Stimulated activated CD4-positive, alpha-beta T cell treated with anti-CD3 and anti-CD28 coated beads, TNF-alpha, amount 100 ng/mL, for 4 hours (primary cell): ENCODE measurements at places on chromosomes 16 and 17.

GRCh38 chr17:3040882-3041281 is 22.5 kb downstream of the OR1D5 start:
- no peak for DNase-seq

DNA sequence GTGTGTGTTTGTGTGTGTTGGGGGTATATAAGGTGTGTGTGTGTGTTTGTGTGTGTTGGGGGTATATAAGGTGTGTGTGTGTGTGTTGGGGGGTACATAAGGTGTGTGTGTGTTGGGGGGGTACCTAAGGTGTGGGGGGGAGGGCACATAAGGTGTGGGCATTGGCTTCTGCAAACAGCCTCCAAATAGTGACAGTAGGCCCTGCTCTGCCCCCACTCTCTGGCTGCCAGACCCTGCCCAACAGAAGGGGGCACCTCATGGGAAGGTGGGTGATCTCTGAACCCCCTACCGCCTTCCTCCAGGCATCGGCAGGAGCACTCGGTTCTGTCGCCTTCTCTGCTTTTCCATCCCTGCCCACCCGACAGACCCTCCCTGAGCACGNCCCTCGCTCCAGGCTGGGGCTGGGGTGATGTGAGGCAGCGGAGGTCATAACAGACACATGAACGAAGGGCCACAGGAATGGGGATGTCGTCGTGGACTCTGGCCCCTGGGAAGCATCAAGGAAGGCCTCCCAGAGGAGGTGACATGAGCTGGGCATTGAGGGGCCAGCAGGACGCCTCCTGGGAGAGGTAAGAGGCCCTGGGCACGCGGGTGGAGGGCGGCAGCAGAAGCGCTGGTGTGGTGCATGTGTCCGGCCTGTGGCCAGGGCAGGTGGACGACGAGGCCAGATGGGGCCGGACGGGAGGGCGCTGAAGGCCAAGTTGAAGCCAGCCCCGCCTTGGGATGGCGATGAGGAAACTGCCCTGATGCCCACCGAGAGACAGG is 136.6 kb upstream of the RPH3AL start:
- DNase-seq, result no peak

DNA sequence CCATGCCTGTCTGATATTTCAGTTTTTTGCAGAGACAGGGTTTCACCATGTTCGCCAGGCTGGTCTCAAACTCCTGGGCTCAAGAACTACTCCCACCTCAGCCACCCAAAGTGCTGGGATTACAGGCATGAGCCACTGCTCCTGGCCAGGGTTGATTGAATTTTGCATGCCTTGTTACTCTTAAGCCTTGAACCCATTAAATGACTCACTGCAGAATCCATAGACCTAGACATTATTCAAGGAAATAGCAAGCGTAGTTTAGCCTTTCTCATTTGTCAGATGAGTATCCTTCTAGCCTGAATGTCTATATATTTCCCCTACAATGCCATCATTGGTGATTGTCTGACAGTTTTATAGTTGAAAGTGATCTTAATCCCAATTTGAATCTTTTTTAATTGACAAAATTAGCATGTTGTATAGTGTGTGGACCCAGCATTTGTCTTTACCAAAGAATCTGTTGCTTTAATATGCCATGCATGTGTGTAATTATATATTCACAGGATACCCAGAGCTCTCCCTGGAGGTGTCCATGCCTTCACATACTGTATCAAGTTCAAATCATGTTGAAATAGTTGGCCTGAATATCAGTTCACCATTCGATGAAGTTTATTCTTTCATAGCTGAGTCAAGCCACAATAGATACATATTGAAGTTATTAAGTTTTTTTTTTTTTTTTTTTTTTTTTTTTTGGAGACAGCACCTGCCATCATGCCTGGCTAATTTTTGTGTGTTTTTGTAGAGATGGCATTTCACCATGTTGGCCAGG is 321.0 kb downstream of the CPPED1 start:
- no peak for DNase-seq

- no peak for DNase-seq
Measured at GRCh38 chr16:58280146-58280845, 14.5 kb downstream of the PRSS54 start.

- no peak for DNase-seq
Measured at GRCh38 chr16:10013364-10013763, 168.9 kb downstream of the GRIN2A start.

- no peak for DNase-seq
Measured at GRCh38 chr16:72021043-72021442, 12.5 kb downstream of the DHODH start.

DNA sequence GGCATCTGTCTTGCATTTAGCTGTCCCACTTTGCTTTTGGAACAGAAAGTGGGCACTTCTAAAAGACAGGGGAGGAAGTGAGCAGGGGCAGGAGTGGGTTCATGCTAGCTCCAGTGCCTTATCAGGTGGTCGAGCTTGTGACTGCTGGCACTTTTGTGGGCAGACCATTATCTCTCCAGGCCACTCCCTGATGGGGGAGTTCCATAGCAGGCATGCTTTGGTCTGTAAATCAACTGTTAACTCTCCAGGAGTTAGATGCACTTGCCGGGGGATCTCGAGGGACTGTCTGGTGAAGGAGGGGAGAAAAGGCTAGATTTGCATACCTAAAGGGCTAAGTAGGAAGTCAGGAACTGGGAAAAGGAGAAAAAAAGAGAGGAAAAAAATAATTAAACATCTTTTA is 9.3 kb upstream of the CARD14 start:
- no peak for DNase-seq

- DNase-seq, result no peak
Measured at GRCh38 chr17:9845306-9845705, 19.6 kb downstream of the GLP2R start.

DNA sequence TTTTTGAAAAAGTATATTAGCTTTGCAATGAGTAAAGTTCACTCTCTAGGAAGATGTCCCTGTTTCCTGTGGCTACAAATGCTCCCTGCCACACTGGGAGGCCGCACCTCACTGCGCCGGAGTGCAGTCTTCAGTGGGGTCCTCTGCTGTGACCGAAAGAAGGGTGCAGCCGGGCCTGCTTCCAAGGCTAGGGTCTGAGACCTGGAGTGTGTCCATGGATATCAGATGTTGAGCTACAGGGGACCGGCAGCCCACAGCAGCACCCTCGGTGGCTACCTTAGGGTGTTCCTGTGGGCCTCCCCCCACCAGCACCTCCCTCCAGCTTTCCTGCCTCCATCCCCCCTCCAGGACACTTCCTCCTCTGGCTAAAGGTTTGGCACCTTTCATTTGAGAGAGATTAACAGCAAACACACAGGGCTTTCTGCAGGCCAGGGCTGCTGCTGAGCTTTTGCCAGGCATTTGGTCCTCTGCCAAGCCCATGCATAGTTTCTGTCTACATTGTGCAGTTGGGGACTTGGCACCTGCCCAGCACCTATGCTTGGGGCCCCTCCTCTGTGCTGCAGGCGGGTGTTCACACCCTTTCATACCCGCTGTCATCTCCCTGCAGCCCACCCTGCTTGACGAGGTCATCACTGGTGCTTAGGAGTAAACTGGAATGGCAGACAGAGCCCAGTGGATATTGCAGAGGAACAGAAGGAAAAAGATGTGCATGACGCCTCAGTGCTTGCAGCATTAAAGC is 33.8 kb upstream of the CRISPLD2 start:
- DNase-seq, result no peak

GRCh38 chr17:49525831-49526741 is 31.0 kb downstream of the NGFR start:
- no peak for DNase-seq

GRCh38 chr16:78897299-78897698 is 703.2 kb downstream of the MAF start:
- no peak for DNase-seq

DNA sequence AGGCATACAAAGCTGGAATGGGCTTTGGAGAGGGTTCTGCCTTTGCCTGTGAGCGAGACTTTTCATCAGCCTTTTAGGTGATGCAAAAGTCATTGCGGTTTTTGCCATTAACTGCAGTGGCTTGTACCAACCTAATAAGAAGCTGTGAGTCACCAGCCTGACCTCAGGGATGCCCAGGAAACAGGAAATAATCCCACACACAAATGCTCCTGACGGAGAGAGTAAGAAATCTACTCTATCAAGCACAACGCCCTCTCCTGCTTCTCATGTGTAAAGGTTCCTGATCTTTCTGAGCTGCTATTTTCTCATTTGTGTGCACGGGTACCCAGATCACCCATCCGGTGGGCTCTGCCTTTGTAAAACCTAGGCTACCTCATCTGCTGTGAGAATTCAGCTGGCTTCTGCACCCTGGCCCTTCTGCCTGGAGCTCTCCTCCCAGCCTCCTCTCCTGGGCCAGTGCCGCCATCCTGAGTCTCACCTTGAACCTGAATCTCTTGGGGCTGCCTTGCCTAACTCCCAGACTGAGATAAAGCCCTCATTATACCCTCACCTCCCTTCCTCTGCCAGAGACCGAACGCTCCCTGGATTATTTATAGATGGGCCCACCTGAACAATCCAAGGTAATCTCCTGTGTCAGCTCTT is 299.7 kb downstream of the C16orf95 start:
- DNase-seq, result no peak

DNA sequence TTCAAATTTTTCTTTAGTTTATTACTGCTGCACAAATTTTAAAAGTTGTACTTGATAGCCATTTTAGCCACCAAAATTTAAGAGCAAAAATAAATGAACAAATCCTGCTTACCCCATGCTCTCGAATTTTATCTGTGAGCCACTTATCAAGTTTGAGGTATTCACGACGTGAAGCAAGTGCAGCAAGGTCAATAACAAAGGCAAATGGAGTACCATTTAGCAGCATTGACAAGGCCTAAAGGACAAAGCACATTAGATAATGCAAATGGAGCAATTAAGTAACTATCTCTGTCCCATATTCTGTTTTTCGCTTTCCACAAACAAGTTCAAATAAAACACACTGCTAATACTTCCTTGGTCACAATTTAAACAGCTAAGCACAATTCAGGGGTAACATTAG is 54.7 kb downstream of the CNOT1 start:
- no peak for DNase-seq

DNA sequence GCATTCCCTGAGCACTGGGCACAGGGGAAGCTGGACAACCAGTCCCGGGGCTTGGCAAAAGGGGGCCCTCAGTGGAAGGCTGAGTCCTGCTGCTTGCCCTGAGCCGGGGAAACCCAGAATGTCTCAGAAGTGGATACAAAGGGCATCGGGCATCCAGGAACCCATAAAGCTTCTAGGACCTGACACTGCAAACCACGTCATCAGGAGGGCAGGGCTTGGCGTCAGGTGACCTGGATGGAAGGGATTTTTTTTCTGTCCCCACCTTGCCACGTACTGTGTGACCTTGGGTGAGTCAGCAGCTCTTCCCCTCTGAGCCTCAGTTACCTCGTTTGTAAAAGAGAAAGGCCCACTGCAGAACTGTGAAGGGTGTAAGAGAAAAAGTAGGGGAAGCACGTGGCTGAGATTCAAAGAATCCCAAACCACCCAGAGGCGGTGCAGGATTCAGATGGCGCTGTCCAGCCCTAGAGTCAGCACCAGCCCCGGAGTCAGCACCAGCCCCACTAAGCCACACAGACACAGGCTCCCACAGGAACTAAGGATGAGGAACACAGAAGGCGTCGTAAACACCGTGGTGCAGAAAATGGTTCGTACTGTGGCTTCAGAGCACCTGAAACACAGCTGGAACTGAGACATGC is 53.7 kb downstream of the C16orf95 start:
- DNase-seq, result no peak

DNA sequence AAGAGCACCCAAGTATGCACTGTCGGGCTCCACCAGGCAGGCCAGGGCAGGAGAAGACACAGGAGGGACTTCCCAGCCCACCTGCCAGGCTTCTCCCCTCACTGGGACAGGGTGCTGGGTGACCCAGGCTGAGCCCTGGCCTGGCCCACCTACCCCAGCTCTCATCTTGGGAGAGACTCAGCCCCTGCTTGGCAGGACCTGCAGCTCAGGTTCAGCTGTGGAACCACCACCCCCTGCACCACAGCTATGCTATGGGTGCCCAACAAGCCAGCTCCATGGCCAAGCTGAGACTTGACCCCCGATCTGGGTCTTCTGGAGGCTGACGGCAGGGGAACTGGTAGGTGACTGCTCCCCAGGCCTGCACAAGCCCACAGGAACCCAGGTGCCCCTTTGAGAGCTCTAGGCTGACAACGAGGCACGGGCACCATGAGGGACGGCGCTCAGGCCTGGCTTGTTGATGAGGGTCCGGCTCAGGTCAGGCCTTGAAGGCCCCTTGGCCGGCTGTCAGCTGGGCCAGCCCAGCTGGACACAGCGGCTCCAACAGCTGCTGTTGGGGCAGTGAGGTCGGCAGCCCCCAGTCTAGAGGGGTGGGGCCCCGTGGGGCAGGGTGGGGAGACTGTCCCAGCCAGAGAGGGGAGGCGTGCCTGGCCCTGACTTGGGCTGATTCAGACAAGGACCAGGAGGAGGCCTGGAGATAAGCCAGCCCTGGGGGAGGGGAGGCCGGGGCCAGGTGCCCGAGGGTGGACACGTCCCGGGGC is 4.6 kb downstream of the RPUSD1 start:
- DNase-seq, result no peak

DNA sequence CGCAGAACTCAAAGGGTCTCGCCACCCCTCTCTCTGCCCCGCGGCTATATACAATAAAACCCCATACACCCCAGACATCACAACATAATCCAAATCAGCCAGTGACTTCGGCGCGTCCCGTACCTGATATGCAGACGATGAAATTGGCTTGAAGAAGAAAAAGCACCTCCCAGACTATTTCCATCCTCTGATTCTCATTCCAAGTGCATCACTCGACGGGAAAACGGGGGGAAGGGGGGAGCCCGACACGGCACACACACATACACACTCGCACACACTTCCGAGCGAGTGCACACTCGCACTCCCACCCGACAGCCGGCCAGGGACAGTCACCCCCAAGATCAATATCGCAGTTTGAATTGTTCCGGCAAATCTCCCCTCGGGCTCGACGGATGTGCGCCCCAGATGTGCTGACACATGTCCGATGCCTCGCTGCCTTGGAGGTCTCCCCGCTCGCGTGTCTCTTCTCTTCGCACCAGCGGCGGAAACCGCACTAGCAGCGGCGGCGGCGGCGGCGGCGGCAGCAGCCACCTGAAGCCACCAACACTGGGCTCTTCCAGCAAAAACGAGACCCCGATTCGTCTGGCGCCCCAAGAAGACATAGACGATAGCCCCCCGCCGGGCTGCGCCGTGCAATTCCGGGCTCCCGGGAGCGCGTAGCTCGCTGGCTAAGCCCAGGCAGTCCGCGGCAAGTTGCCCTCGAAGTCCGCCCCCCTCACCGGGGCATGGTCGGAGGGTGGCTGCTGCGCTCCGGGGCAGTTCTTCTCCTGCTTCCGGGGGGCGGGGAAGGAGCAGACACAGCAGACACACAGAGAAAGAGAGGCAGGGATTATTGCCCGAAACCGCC is 688 bp downstream of the CA10 start:
- no peak for DNase-seq
